ENCODE measurements at places on chromosomes 5 and 9.

GRCh38 chr9:15278091-15278687, 28.8 kb downstream of the TTC39B start:
- no peak for ATAC-seq

- no peak for ATAC-seq
Measured at GRCh38 chr9:90132866-90133265, 509.8 kb downstream of the DIRAS2 start.

- ATAC-seq, result no peak
Measured at GRCh38 chr5:135930029-135930948, 24.5 kb downstream of the LECT2 start.

- ATAC-seq, result no peak
Measured at GRCh38 chr9:74935008-74935407, 17.7 kb downstream of the C9orf40 start.

DNA sequence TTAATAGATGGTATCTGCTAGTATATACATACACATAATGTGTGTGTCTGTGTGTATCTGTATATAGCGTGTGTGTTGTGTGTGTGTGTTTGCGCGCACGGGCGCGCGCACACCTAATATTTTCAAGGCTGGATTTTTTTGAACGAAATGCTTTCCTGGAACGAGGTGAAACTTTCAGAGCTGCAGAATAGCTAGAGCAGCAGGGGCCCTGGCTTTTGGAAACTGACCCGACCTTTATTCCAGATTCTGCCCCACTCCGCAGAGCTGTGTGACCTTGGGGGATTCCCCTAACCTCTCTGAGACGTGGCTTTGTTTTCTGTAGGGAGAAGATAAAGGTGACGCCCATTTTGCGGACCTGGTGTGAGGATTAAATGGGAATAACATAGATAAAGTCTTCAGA, 757 bp downstream of the FXN start:
- ATAC-seq, result no peak

DNA sequence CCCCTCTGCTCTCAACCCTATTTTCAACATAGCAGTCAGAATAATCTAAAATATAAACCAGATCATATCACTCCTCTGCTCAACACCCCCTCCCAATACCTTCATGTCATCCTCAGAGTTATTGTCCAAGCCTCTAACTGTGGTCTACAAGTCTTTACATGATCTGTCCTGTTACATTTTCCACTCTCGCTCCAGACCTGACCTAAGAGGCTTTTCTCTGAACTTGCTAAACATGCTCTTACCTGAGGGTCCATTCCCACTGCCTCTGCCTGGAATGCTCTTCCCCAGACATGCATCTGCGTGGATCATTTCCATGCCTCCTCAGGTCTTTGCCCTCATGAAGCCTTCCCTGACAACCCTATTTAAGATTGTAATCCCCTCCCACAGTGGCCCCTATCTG, 12.0 kb downstream of the NIPSNAP3B start:
- no peak for ATAC-seq

DNA sequence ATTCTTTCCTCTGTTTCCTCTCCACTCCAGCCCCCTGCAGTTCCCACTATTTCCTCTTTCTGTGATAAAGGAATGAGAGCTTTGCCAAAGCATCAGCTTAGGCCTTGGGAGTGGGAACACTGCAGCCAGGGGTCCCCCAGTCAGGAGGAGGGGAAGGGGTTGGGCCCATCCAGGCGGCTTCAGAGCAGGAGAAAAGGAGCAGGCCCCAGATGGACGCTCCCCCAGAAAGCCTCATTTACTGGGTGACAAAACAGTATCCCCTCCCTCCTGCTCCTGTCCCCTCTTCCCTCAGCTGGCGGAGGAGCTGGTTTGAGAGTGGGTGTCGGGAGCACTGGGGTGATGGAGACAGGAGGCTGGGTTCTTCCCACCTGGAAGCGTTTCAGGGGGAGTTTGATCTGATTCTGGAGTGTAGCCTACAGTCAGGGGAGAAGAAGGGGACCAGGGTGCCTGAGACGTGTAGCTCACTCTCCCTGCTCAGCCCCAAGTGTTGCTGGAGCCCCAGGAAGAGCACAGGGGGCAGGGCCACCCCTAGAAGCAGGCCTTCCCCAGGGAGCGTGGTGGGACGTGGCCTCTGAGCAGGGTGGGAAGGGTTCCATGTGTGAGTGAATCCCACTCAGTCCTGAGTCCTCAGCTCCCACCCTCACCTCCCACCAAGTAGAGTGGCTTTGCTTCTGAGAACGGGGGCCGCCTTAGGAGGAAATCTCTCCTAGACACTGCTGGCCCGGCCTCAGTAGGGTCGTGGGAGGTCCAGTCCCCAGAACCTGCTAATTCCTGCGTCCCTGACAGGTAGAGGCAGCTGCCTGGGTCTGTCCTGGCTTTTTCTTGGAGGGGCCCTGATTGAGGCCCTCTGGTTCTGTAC, 173.1 kb downstream of the CACNA1B start:
- no peak for ATAC-seq

GRCh38 chr9:91239367-91240111, 122.2 kb downstream of the AUH start:
- no peak for ATAC-seq
